ENCODE measurements at places on chromosomes 4 and X.
A peak's percentile ranks its signal among the peaks of the same experiment; 100 is the strongest.

DNA sequence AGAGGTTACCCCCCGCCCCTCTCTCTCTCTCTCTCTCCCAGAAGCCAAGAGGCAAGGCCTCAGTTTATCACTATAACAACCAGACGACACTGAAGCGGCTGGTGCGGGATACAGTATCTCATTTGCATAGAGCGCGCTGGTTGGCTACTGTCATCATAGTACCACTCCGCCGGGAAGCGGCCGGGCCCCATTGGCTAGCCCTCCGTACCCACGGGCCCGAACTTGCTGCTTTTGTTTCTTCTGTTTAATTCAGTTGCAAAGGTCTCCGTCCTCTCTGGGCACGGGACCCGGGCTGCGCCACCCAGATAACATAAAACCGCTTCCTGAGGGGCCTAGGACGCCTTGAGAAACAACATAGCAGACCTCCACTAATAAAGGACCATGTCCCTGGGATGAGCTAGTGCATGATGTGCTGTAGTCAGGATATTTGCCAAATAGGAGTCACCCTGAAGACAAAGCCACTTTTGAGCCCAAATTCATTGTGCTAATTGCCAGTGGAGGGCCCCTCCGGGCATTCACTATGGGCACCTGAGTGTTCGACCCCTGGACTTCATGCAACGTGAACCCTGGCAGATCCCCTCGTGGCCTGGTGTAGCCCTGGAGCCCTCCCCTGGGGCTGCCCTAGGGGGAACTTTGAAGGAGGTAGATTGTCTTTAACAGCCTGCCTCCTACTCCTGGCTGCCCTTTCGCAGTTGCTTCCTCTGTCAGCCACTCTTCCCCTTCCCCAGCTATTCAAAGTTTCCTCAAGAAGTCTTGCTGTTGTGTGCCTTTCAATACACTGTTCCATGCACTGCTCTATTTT, at the start of gene PCYT1B:
TSS of gene PCYT1B (minus strand) at position 91 of the 802 bp plus-strand sequence. CDS start 242 bp downstream, outside the sequence.
- peak; percentile 43 for DNase-seq

DNA sequence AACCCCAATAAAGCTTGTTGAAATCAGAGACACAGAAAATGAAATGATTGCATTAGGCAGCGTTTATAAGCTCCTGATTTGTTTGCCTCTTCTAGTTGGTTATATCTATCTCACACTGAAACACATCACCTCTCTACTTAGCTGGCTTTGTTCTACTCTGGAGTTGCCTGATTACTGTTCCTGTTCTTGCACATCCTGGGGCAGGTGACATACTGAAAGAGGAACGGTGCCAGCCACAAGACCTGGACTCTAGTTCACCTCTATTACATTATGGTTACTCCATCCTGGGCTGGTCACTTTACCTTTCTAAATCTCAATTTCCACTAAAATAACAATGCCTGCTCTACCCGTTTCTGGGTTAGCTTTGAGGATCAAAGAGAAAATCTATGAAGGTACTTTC, 47.9 kb downstream of the TRIM2 start:
- DNase-seq, result no peak

- DNase-seq, result no peak
These were observed 28.1 kb downstream of the MCUB start for GRCh38 chr4:109588176-109588575.

- no peak for DNase-seq
These were observed 1.2 kb downstream of the UGDH start for GRCh38 chr4:39525822-39526690.

GRCh38 chrX:136528645-136529315, 3.2 kb upstream of the VGLL1 start:
- DNase-seq, result no peak

- DNase-seq, result no peak
These were observed 422.6 kb upstream of the DIPK2B start for GRCh38 chrX:45623266-45623665.

- DNase-seq, result no peak
These were observed 321.2 kb upstream of the SPOCK3 start for GRCh38 chr4:167555338-167556022.

DNA sequence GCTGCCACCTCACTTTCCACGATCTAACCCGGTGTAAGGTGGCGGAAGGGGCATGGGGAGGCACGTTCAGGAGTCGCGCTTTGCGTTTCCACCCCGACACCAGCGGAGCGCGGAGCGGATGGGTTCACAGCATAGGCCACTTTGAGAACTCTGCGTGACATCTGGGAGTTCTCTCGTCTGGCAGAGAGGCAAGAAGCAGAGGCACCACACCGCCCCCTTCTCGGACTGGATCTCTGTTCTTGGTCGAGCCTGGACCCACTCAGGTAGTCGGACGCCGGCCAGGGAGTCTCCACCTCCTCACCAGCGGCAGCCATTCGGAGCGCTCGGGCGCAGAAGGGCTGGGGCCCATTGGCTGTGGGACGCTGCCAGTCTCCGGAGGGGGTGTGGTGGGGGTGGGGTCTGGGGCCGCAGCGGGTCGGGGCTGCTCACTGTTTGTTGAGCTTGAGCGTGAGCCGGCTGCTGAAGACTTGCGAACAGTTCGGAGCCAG, at the start of gene DACH2:
TSS of gene DACH2 (plus strand) at position 428 of the 488 bp plus-strand sequence.
- DNase-seq, result peak; percentile 60

- DNase-seq, result no peak
These were observed 330.4 kb upstream of the SFRP2 start for GRCh38 chr4:154119317-154119716.

- DNase-seq, result no peak
These were observed 78.4 kb upstream of the GC start for GRCh38 chr4:71862315-71862714.

All from mucosa of descending colon (tissue), 3 donors.